ENCODE measurements at places on chromosomes 5 and 9.

DNA sequence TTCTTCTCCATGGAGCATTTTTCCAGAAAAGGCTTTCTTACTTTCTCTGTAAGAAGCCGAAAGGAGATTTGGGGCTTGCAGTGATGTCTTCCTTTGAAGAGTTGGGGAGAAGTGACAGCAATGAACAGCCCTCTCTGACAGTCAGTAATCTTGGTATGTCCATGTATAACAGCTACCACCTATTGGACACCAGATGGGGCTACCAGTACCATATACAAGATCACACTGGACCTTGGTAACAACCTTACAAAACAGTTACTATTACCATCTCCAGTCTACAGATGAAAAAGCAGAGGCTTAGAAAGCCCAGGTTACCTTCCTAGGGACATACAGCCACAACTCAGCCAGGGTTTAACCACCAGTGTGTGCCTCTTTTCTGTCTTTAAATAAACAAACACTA is 272.7 kb upstream of the TRPC7 start:
- no peak for DNase-seq

DNA sequence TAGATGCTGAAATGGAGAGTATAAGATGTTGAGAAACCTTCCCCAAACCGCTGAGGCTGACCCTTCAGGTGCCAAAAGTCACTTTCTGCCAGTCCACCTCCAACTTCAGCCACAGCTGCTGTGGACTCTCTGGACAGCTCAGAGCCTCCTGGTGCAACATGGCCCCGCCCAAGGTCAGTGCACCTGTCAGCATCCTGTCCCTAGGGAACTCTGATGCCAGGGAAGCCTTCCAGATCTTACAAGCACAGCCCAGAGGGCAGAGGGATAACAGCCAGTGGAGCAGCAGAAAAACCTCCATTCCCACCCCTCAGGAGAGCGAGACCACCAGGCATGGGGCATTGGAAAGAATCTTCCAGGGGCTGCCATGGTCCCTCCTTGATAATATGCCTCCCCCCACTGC is 10.5 kb upstream of the PTGES2 start:
- DNase-seq, result no peak

GRCh38 chr5:1363160-1363559 is 18.3 kb upstream of the CLPTM1L start:
- DNase-seq, result no peak

GRCh38 chr9:21357479-21358460 is 7.1 kb upstream of the IFNA6 start:
- DNase-seq, result no peak

- no peak for DNase-seq
These were observed 543 bp downstream of the ST8SIA4 start for GRCh38 chr5:100902440-100903038.

- no peak for DNase-seq
These were observed at the start of gene DPP7 for GRCh38 chr9:137114613-137115393. Gene DPP7, minus strand, starts transcription at chr9:137114733. Its CDS starts 20 bp downstream, at chr9:137114713.

GRCh38 chr5:43113546-43113945 is 7.2 kb upstream of the ZNF131 start:
- no peak for DNase-seq

DNA sequence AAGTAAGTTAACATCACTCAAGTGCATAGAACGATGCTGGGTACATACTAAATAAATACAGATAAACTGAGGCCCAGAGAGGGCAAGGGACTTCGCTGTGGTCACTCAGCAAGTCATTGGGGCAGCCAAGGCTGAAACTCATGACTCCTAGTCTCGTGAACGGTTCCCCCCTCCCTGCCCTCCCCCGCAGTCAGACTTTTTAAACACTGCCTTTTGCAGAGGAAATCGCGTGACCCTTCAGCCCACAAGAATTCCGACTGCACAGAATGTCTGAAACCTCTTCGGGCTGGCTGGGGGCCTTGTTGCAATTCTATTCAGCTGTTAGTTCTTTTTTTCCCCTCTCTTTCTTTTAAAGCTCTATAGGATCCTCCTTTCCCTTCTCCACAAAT is 28.1 kb downstream of the NEK6 start:
- no peak for DNase-seq

DNA sequence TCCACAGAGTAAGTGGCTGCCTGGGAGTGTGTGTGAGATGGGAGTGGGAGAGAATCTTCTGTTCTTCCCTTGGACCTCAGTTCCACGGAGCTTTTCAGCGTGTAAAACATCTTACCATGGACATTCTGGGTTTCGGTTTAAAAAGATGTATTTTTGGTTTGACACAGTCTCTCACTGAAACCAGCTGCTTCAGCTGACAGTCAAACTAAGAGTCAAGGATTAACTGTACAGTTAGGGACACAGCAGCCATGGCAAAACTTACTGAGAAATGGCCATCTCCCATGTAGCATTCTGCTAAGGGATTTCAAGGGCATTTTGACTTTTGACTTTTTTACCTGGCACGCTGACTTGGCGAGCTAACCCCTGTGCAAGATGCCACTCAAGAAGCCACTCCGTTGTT is 93.8 kb upstream of the IL12B start:
- DNase-seq, result no peak

DNA sequence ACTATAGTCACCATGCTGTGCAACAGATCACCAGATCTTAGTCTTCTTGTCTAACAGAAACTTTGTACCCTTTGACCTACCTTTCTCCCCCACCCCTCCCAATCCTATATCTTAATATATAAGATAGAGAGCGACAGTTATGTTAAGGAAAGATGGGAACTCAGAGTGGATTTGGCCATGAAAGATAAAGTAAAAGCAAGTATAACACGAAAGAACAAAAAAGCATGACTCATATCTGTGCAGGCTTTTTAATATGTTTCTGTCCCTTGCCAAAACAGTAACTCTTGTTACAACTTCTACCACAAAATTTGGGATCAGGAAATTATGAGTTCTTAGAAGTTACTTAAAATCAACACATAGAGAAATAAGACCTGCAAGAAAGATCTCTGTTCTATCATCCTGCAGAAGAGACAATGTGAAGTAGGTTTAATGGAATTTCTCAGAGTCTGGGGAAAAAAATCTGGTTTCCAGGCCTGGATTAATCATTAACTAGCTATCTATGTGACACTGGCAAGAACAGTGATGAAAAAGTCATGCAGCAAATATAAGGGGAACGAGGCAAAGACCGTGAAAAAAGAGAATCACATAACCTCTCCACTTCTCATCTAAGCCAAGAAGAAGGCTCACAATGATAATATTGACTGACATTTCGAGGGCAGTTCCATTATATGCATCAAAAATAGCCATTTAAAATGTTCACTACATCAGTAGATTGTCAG is 18.6 kb downstream of the BAAT start:
- peak; percentile 91 for DNase-seq

GRCh38 chr9:137222190-137223077 is at the start of gene RNF208:
Gene RNF208, minus strand, starts transcription at chr9:137222240. Its CDS starts 1,028 bp downstream, at chr9:137221212.
- no peak for DNase-seq
